ENCODE measurements at places on chromosomes 2 and 18.

DNA sequence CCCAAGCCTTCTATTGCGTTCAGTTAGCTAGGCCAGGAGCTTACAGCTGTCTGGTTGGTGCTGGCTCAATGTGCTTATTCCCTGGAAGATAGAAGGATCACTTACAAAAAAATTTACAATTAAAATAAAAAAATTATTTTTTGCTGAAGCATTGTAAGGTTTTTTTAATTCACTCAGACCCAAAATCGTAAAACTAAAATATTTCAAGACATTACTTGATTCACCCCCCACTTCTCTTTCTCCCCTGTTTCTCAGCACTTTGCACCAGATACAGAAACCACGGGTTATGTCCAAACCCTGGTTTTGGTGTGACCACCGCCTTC, 911 bp upstream of the PTPRM start:
- DNase-seq, result no peak

- no peak for DNase-seq
These were observed 575.0 kb downstream of the DCDC2C start for GRCh38 chr2:4278392-4278791.

DNA sequence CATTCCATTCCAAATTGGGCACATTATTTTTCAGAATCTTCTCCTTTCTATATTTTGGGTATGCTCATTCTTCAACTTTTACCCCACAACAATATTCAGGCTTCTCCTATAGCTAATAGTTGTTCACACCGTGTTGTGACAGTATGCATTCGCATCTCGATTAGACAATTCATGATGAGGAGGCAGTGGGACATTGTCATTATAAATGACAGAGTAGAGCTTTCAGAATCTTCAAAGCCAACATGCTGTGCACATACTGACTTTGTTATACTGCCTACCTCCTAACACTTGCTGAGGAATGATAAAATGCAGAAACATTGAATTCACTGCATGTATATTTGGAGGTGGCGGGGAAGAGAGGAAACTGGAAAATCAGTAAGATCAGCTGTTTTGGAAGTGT, 714.2 kb downstream of the SUCLG1 start:
- no peak for DNase-seq

DNA sequence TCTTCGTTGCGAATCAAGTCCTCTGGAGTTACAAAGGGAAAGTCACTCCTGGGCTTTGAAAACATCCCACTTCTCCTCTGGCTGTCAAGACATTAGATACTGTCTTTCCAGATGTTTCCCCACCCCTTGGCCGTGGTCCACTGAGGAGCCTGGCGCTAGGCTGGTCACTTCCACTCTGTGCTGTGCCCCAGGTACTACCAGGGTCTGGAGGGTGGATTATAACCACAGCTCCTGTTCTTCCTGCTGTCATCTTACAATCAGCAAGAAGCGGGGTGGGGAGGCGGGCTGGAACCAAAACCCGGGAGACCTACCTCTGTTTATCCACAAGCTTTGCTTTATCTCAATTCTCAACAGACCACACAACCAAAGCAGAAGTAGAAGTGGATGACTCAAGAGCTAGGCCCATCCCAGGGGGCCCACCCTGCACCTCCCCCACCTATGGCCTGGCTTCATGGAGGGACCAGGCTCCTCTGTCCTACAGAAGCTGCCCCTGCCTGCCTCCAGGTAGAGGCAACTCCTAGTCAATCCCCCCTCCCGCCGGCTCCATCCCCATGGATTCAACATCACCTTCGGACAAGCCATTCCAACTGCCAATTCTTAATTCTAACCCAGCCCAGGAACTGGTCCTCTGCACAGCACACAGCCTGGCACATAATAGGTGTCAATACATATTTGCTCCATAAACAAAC, 17.8 kb downstream of the SMAD7 start:
- peak; percentile 44 for DNase-seq

DNA sequence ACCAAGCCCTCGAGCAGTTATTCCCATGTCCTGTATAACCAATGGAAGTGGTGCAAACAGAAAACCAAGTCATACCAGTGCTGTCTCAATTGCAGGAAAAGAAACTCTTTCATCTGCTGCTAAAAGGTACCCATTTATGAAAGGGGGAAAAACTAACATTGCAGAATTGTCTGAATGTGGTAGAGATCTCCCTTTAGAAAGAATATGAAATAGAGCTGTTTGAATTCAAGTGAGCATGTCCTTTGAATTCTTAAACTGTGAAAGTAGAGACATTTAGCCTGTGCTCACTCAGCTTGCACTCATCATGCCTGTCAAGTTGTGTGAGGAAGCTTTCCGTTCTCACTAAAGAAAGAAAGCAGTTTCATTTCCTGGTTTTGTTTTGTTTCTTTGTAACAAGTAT, 87.4 kb downstream of the EML4 start:
- no peak for DNase-seq

DNA sequence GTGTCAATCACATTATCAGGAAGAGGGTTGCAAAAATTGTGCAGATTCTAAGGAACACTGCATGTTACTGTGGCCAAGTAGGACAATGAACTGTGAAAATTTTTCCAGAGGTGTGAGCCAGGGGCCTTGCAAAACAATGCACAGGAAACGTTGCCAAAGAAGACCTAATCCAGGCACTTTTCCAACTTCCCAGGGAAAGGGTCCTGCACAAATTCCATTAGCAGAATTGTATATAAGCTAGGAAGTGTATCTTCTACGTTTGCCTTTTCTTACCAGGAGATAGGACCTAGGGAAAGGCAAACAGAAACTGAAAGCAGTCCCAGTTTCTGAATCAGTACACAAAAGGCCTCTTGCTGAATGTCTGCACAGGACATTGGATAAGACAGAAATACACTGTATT, 1888.3 kb upstream of the CELF4 start:
- no peak for DNase-seq

DNA sequence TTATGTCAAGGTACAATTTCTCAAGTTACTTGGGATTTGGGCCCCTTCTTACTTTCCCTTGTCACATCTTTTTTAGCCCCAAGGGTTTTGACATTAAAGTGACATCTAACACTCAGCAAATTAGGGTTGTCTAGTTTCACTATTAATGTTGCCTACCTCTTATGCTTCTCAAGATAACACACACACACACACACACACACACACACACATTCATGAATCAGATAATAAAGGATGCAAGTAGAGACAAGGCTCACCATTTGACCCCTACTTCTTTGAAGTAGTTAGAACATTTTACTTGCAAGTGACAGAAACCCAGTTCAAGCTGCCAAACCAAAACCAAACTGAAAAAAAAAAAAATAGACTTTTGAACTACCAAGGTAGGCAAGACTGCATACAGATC, 138.8 kb downstream of the TRIB2 start:
- DNase-seq, result no peak

GRCh38 chr2:62398356-62398755, 107.6 kb downstream of the TMEM17 start:
- peak; percentile 34 for DNase-seq

DNA sequence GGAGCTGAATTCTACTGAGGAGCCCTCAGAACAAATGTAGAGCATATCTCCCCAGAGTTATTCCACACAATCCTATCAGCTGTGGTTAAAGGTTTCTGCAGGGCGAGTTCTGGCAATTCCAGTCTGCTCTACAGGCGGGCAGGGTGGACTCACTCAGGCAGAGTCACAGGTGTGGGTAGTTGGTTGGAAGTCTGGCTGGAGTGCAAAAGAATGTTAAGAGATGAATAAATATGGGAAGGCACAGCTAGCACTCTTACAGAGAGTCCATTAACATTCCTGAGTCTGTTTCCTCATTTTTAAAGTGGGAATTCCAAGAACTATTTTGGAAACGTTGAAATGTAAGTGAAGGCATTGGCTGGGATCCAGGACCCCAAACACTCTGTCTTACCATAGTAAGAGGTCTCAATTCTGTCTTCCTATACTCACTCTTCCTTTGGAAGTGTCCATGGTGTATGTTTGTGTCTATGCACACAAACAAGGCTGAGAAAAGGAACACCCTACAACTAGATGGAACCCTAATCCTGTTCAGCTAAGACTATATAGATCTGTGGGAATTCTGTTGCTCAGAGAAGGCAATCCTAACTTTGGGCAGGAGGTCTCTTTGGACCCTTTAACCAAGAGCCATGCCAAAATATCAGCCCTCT, 63.3 kb upstream of the AQP4 start:
- no peak for DNase-seq

DNA sequence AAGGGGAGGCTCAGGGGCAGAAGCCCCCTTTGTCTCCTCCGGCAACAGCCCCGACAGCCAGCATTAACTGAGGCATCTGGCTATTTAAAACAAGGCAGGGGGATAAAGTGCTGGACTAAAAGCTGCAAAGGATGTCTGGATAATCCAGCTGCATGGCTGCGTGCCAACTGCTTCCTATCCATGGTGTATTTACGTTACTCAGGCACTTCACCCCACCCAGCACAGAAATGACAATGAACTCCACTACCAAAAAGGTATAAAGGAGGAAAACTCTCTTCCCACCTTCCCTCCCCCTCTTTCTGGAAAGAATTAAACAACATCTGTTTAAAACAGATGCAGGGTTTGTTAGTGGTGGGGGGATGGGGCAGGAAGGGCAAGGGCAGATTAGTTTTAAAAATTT, 82.5 kb downstream of the SPRED2 start:
- DNase-seq, result peak; percentile 89

GRCh38 chr2:199452260-199452990, 5.3 kb downstream of the SATB2 start:
- no peak for DNase-seq

- no peak for DNase-seq
These were observed 65.6 kb downstream of the SH3RF3 start for GRCh38 chr2:109194620-109194937.

GRCh38 chr18:26960911-26961310, 95.4 kb upstream of the AQP4 start:
- no peak for DNase-seq

DNA sequence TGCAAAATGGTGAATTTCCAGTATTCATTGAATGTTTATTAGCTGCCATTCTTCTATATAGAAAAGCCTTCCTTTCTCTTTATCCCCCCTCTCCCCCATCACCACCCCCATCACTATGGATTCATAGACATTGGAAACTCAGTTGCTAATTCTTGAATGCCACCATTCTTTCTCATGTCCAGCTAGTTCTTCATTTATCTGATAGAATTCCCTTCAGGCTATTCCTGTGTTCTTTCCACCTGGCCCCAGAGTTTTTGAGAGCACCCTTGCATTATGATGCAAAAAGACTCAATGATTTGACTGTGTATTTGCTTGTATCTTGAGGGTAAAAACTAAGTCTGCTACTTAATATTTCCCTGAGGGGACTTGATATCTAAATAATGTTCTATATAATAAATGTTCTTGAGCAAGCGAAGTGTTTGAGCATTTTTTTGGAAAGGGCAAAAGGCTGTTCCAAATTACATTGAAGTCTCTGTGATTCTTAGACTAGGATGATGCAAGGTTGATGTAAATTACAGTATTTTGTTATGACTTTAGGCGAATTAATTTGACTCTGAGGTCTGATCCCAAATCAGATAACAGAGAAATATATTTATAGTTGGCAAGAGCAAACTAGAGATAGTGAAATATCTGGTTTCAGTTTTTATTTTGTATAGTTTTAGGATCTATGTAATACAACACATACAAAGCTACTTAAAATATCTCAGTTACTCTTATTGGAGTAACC, 18.8 kb upstream of the SOS1 start:
- no peak for DNase-seq

GRCh38 chr2:1544478-1545069, 131.3 kb downstream of the TPO start:
- DNase-seq, result no peak

- no peak for DNase-seq
These were observed 84.6 kb upstream of the GYPC start for GRCh38 chr2:126571403-126571802.

- no peak for DNase-seq
These were observed 72.7 kb downstream of the NYAP2 start for GRCh38 chr2:225472161-225472560.

DNA sequence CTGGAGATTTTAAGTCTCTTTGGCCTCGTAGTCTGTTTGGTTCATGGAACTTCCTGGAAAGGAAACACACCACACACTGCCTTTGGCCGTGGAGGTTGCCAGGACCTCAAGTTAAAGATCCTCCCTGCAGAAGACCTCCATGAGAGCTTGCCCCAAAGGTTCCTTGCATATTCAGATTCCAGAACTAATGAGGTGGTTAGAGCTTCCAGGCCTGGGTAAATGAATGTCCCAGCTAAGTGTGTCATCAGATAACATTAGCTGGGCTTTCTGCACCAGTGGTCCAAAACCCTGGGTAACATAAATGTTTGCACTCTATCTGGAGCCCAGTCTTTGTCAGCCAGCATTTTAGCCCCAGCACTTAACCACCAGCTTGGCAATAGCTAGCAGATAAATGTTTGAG, 122.1 kb upstream of the EML6 start:
- DNase-seq, result no peak

DNA sequence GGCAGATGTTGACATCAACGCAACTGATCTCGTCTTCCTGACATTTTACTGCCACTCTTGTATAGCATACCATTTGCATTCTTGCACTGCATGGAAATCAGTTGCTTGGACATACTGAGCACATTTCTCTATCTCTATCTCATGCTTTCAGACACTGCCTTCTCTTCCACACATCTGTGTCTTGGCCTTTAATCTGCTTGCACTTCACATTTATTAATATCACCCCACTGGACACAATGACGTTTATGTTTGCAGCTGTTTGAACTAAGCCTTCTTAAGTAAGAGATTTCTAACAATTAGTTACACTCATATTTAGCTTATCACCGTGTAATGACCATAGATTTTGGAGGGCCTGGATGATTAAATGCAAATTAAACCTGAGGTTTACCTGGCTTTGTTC, 229.8 kb upstream of the CDH19 start:
- no peak for DNase-seq

GRCh38 chr2:202450785-202451184, 74.7 kb downstream of the BMPR2 start:
- no peak for DNase-seq

DNA sequence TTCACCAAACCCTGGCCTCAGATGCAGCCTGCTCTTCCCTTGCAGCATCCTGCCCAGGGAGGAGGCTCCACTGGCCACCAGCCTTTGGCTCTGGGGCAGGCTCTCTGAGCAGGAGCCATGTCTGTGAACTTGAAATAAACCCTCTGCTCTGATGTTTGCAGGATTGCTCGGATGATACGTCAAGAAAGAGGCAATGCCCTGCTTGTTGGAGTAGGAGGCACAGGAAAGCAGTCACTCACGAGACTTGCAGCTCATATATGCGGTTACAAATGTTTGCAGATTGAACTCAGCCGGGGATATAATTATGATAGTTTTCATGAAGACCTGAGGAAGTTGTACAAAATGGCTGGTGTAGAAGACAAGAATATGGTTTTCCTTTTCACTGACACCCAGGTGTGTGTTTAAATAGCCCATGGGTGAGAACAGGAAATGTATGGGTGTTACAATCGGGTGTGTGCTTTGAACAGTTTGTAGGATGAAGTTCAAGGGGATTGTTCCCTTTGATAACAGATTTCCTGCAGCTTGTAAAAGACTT, 177.9 kb downstream of the DNAH6 start:
- no peak for DNase-seq
